ENCODE measurements at places on chromosomes 3 and 15.
A peak's percentile ranks its signal among the peaks of the same experiment; 100 is the strongest.

GRCh38 chr3:149736175-149736952 is 15.9 kb downstream of the COMMD2 start:
- no peak for DNase-seq

DNA sequence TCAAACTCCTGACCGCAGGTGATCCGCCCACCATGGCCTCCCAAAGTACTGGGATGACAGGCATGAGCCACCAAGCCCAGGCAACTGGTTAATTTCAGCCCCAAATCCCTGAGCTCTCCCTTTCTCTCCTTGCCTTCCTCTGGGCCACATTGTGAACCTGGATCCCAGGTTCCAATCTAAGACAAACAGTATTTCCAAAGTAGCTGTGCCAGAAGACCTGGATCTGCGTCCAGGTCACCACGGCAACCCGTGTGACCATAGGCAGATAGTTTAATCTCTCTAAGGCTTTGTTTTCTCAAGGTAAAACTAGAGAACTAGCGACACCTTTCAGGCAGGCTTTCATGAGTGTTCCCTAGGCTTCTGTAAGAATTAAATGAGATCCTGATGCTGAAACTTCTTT is 5.9 kb upstream of the RBPMS2 start:
- no peak for DNase-seq

GRCh38 chr15:60800299-60801072 is 321.5 kb upstream of the ICE2 start:
- DNase-seq = no peak

DNA sequence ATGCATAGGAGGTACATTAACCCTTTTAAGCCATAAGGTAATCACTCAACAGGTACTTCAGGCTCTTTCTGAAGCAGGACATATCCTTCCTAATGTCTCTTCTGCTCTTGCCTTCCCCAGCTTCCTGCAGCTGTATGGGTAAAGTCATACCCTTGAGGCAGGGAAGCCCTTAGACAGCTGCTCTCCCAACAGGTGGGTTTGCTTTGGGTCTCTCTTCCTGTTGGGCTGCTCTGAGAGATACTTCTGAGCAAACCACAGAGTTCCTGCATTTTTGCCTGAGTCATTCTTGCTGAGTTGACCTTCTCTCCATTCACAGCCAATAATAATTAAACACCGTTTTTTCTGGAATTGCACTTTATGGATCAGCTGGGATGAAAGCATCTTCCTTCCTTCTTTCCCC is 2.0 kb upstream of the TRAT1 start:
- DNase-seq = no peak

DNA sequence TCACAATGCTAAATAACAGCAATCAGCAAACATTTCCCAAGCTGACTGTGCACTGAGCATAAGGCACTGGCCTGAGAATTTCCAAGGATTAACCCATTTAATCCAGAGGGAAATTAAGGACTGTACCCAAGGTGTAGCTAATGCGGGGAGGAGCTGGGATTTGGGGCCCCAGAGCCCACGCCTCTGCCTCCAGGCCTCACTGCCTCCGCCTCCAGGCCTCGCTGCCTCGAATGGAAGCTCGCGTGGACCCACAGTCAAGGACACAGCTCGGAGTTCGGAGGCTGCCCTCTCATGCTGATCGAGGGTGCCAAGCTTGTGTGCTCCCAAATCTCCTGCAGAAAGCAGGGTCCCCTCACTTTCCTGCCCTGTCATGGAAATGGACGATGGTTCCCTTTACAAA is 76.5 kb upstream of the SNRPA1 start:
- DNase-seq = no peak

DNA sequence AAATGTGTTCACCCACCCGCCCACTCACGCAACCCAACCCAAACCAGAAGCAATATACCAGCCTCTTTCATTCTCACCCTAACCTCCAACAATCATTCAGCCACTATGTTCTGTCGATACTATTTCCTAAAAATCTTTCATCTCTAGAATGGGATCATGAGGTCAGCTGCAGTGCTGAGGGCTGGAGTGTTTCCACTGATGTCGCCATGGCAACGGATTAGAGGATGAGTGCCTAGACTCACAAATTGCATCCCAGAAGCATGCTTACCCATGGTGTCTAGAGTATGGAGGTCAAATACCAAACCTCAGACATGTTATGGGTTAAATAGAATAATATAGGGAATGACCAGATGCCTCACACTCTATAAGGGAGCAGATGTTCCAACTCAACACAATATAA is 138.5 kb downstream of the GABRB3 start:
- DNase-seq = no peak

DNA sequence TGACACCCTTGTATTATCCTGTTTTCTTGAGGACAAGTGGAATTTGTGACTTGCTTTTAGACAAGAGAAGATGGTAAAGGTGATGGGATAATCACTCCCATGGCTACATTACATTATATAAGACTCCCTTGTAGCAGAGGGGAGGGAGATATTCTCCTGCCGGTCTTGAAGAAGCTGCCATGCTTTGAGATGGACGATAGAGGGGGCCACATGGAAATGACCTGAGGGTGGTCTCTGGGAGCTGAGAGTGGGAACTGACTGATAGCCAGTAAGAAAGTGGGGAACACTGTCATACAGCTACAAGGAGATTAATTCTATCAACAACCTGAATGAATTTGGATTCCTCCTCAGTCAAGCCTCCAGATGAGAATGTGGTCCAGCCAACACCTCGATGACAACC is 540.1 kb downstream of the NTRK3 start:
- DNase-seq = no peak

- no peak for DNase-seq
Observed at GRCh38 chr15:39453620-39454019, 127.3 kb upstream of the THBS1 start.

DNA sequence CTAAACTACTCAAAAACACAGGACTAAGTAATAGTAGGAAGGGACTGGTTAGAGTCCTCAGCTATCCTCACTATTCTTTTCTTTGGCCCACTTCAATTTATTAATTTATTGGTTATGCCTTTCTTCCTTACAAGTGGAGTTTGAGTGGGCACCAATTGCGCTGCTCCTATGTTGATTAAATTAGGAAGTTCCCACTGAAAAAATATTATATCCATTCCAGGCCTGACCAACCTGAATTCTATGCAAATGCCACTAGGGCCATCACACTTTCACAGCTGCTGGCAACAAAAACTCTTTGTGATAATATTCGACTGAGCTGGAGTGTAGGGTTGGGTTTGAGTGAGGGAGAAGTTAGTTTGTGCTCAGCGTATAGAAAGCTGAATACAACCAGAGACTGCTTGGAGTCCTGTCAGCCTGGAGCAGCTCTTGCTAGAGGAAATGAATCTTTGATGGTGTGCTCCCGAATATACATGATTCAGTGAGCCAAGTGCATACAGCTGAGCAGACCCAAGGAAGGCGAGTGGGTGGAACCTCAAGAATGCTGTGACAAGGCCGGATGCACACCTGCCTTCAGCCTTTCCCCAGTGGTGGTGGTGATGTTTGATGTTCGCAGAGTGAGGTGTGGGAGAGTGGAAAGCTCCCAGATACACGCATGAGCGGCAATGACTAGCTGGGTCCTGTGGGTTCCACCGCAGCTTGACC is 1.5 kb downstream of the ARHGEF3 start:
- DNase-seq = peak; percentile 83

GRCh38 chr3:177795859-177796258 is 598.6 kb upstream of the TBL1XR1 start:
- no peak for DNase-seq

DNA sequence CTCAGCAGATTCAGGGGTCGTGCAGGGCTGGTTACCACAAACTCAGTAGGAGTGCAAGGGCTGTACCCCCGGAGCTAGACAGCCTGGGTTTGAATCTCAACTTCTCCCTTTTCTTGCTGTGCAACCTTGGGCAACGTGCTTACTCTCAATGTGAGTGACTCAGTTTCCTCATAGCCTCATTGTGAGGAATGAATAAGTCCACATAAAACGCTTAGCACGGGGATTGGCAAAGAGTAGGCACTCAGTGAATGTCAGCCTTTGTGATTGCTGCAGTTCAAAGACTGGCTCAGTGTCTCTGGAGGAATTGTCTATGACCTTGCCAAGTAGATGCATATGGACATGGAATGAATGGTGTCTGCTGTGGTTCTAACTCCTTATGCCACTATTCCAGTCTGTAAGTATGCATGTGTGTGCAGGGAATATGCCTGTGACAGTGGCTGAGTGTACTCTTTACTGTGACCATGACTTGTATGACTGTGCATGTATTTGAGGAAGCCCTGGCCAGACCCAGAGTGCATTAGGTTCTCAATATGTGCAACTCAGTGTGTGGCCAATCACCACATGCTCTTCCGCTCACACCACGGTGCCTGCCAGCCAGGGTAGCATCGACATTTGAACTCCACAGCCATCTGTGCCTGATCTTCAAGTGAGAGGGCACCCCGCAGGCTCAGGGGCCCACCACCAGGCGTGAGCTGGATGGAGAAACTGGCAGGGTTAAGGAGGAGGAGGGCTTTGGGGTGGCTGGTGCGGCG is 900 bp upstream of the HYAL3 start:
- peak; percentile 6 for DNase-seq

GRCh38 chr15:86691091-86691663 is 611.5 kb downstream of the AGBL1 start:
- no peak for DNase-seq

DNA sequence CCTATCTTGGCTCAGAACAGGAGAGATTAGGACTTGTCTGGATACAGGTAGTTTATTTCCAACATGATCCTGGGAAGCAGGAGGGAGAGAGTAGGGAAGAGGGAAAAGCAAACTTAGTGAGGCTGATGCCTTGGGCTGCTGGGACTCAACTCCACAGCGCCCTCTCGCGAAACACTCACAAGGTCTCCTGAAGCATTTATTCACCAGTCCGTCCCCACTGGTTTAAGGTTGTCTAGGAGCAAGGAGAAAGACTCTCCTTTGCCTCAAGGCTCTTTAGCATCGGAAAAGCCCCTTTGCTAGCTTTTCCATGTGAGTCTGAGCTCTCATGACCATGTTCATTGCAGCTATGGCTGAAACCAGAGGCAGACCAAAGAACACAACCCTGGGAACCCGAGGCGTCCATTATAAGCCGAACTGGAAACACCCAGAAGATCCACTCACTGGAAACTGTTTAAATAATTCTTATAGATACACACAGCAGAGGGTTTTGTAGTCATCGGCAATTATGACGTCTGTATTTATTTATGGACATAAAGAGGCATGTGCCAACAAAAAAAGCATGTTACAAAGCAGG is 244.5 kb downstream of the CD47 start:
- peak; percentile 27 for DNase-seq

DNA sequence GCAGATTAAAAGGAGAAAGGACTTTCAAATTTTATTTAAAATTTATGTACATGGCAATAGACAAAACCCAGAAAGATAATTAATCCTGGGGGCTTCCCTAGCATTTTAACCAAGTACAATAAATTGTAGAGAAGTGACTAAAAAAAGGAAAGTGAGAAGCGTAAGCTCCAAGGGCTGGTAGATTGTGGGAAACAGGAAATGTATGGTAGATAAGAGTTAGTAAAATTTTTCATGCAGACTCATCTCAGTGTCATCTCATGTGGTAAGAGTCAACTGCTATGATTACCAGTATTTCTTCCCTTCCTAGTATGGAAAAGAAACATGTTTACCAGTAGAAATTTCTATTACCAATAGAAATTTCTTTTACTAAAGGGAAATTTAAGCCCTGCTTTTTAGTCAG is 464.3 kb upstream of the AGTR1 start:
- no peak for DNase-seq

Data from activated CD4-positive, alpha-beta T cell treated with anti-CD3 and anti-CD28 coated beads, Interleukin-2, amount 10 ng/mL, durations not matched to agents 7 days and 5 days (primary cell).